ENCODE measurements at places on chromosomes 11 and 22. TPM values are rescaled to one million over a fixed set of nuclear protein-coding genes. Genes with fewer than 3 reads are reported as not detected.

Gene SLC7A4
- total RNA-seq, result 1.5 TPM

Gene GGTLC2
- total RNA-seq, result 0.89 TPM

- no peaks in the 10 kb centered on the region for H3K4me1 ChIP-seq
- no peaks in the 10 kb centered on the region for H3K27me3 ChIP-seq
- no peak overlapping the region for H3K4me3 ChIP-seq
- H3K36me3 ChIP-seq, result no peaks in the 10 kb centered on the region
- H3K27ac ChIP-seq, result no peak overlapping the region
- no peak for DNase-seq
Measured at GRCh38 chr11:134476435-134477021, 64.5 kb upstream of the B3GAT1 start.

DNA sequence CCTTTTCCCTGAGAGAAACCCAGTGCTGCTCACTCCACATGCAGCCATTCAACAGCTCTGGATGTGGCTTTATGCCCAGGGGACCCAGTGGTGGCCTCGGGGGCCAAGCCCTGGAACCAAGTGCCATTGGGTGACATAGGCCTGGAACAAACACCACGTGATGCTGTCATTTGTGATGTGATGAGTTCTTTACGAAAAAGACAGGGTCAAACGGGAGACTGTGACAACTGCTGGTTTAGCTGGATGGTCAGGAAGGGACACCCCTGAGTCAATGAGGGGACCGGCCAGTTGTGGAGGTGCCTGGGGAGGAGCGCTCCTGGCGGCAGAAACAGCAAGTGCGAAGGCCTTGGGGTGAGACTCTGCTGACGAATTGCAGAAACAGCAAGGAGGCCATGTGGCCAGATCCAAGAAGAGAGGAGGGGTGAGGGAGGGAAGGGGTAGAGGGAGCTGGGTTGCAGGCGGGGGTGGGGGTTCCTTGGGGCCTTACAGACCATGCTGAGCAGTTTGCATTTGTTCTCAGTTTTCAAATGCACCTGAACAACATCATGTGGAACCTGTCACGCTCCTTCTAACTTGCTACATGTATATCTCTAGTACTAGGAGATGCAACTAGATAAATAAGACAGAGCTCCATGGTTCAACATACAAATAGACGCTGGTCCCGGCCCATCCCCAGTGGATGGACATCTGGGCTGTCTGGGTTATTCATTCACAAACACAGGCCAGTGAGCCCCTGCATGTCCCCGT is 56.1 kb downstream of the IGLL5 start:
- peak; percentile 17 for DNase-seq
- no peaks in the 10 kb centered on the region for H3K4me1 ChIP-seq
- no peaks in the 10 kb centered on the region for H3K36me3 ChIP-seq
- H3K27me3 ChIP-seq, result no peaks in the 10 kb centered on the region
- H3K4me3 ChIP-seq, result no peak overlapping the region

DNA sequence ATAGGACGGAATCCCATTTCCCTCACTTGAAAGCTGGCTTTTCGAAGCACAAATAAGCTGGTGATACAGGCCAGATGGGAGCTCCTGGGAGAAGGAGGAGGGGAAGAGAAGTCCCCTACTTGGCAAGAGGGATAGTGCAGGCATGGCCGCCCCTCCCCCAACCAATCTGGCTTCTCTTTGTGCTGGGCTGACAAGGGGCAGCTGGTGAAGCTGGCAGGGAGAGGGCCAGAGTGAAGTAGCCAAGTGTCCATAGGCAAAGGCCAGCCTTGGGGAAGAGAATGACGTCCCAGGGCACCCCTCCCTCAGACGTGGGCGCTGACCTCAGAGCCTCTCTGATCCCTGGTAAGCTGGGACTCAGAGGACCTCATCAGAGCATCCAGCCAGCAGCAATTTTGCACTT is 78.7 kb upstream of the GRAMD1B start:
- DNase-seq, result no peak
- H3K4me3 ChIP-seq, result no peak overlapping the region
- H3K36me3 ChIP-seq, result no peaks in the 10 kb centered on the region

DNA sequence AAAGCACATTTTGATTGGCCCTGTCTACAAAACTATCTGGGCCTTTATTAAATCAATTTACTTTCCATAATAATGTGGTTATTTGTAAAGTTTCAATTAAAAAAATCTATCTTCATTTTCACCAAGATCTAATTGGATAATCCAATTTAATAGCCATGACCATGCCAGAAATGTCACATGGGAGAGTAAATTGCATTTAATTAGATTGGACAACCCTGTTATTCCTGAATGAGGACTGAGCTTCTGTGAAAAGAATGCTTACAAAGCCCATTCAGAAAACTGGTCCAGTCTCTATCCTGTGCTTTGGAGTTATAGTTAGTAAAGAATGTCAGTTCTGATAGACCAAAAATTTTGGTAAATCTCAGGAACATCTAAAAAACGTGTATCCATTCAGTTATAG is 541.9 kb upstream of the ANO5 start:
- no peak overlapping the region for H3K27ac ChIP-seq
- no peak overlapping the region for H3K4me3 ChIP-seq
- DNase-seq, result no peak
- H3K36me3 ChIP-seq, result no peaks in the 10 kb centered on the region
- no peaks in the 10 kb centered on the region for H3K27me3 ChIP-seq

DNA sequence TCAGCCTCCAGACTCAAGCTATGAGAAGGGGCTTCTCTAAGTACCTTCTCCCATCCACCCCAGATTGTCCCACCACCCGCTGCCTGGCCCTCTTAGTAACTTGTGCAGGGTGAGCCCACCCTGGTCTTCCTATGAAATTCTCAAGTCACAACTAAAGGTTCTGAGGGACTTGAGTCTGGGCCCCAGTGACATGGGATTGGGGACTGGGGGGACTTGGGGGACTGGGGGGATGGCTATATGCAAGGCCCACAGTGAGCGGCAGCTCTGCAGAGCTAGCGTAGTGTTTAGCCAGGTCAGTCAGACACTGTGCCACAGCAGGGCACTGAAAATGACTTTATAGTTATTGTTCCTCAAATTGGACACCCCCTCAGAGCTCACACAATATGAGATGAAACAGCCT is 622.3 kb upstream of the CADM1 start:
- H3K27me3 ChIP-seq, result no peaks in the 10 kb centered on the region

DNA sequence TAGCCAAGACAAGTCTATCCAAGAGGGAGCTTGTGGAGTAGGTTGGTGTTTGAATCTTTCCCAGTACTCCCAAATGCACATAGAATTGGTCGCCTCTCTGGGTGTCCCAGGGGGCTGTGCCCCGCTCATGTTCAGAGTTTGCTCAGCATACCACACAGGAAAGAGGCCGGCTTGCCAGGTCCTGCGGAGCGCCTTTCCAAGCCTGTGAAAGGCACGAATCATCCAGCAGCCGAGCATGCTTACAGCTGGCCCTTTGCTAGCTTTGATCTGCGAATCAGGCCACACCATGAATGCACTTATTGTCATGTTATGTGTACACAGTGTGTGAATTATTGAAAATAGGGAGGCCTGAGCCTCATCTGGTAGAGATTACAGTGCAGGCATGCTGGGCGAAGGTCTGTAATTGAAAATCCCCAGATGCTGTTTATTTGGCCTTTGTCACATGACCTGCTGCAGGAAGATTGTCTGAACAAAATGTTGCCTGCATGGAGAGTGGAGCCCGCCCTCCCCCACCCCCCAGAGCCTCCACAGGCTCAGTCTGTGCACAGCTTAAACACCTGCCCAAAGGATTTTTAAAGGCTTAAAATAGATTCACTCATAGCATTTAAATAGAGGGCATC is 163.3 kb upstream of the RASSF10 start:
- peaks cover 32% of the 10 kb centered on the region for H3K4me1 ChIP-seq
- H3K36me3 ChIP-seq, result no peaks in the 10 kb centered on the region
- peak overlapping the region; percentile 26 for H3K27ac ChIP-seq
- peak; percentile 18 for DNase-seq
- H3K4me3 ChIP-seq, result no peak overlapping the region

DNA sequence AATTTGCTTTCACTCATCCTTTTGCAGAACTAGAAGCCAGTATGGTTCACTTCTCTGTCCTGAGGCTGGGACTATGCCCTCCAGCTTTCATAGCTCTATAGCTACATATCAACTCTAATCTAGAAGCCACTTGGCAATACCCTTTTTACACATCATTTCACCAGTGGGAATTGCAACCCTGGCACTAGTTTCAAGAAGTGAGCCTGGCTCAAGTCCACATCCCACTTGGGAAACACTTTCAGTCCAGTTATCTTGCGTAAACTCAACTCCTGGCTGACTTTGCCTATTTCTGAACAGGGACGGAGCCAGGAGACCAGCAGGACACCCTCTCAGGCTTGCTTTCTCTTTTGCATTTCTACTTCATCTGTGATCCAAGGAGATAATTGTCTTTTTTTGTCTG is 19.9 kb upstream of the FAT3 start:
- no peak overlapping the region for H3K27ac ChIP-seq
- H3K4me1 ChIP-seq, result no peaks in the 10 kb centered on the region
- no peak for DNase-seq

GRCh38 chr22:39353346-39353745 is 3.6 kb downstream of the SYNGR1 start:
- peaks cover 12% of the 10 kb centered on the region for H3K4me1 ChIP-seq
- H3K36me3 ChIP-seq, result no peaks in the 10 kb centered on the region

- no peak overlapping the region for H3K27ac ChIP-seq
- H3K4me3 ChIP-seq, result no peak overlapping the region
- H3K27me3 ChIP-seq, result no peaks in the 10 kb centered on the region
- H3K4me1 ChIP-seq, result no peaks in the 10 kb centered on the region
Measured at GRCh38 chr11:97567801-97568200, 1178.0 kb downstream of the JRKL start.

DNA sequence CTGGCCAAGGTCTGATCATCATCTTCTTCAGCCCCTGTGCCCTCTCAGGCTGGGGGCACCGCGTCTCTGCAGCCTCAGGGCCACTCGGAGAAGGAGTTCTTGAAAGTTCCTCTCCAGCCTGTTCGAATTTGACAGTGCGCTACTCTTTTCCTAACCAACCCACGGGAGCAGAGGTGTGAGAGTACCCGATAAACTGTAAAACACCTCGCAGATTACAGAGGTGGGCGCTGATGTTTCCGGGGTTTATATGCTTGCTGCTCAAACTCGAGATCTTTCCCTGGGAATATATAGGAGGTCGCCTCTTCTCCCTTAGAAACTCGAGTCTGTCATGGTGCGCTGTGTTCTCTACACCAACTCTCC is 515 bp downstream of the CTR9 start:
- no peaks in the 10 kb centered on the region for H3K27me3 ChIP-seq
- DNase-seq, result no peak
- peak overlapping the region; percentile 84 for H3K4me3 ChIP-seq
- H3K27ac ChIP-seq, result peak overlapping the region; percentile 93
- peaks cover 19% of the 10 kb centered on the region for H3K36me3 ChIP-seq

DNA sequence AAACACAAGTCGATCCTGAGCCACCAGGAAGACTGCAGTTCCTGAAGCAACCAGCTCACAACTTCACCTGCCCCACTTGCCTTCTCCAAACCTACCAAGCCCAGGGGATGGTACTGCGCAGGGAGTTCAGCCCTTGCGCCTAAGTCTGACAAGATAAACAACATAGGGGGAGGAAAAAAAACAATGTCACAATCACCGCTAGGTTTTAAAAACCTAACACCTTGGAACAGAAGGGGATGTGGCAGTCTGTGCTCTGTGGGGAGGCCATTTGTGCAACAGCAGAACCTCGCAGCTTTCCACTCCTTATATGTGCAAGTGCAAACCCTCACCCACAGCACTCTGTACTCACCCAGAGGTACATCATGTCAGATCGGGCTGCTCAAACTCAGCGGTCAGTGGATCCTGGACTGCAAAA is 134.2 kb downstream of the RBFOX2 start:
- peak overlapping the region; percentile 28 for H3K4me3 ChIP-seq
- DNase-seq, result peak; percentile 37
- H3K4me1 ChIP-seq, result peaks cover 26% of the 10 kb centered on the region
- H3K27me3 ChIP-seq, result no peaks in the 10 kb centered on the region

All from upper lobe of left lung (tissue), 6 donors.